ENCODE measurements at places on chromosomes 4 and X. TPM values are rescaled to one million over a fixed set of nuclear protein-coding genes. Genes with fewer than 3 reads are reported as not detected.
A peak's percentile ranks its signal among the peaks of the same experiment; 100 is the strongest.

- H3K27me3 ChIP-seq, result no peaks in the 10 kb centered on the region
- H3K27ac ChIP-seq, result no peak overlapping the region
- DNase-seq, result no peak
Measured at GRCh38 chr4:26821031-26821430, 39.6 kb upstream of the STIM2 start.

DNA sequence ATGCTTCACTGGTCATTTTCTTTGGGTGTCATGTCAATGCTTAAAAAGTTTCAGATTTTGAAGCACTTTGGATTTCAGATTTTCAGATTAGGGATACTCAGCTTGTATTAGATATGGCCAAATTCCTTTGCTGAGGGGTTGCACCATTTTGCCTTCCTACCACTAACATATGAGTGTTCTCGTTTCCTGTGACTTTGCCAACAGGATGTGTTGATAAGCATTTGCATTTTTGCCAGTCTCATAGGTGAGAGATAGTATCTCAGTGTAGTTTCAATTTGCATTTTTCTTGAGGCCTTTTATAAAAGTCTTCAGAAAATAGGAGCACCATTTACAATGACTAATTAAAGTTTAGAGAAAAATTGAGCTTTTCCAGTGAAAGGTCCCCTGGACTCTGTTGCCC is 71.6 kb upstream of the CLCN4 start:
- H3K36me3 ChIP-seq, result peaks cover 7% of the 10 kb centered on the region
- no peaks in the 10 kb centered on the region for H3K27me3 ChIP-seq
- no peaks in the 10 kb centered on the region for H3K4me1 ChIP-seq

DNA sequence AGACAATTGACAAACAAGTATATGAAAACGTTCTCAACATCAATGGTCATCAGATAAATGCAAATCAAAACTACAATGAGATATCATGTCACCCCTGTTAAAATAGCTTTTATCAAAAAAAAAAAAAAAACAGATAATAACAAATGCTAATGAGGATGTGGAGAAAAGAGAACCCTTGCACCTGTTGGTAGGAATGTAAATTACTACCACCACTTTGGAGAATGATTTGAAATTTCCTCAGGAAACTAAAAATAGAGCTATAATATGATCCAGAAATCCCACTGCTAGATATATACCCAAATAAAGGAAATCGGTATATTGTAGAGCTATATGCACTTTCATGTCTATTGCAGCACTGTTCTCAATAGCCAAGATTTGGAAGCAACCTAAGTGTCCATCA is 470.6 kb upstream of the FSTL5 start:
- DNase-seq, result no peak
- H3K36me3 ChIP-seq, result no peaks in the 10 kb centered on the region
- no peak overlapping the region for H3K27ac ChIP-seq
- no peaks in the 10 kb centered on the region for H3K27me3 ChIP-seq

XIAP gene
- total RNA-seq, result 70.9 TPM

LINC00632 gene
- 45.9 TPM for total RNA-seq

DNA sequence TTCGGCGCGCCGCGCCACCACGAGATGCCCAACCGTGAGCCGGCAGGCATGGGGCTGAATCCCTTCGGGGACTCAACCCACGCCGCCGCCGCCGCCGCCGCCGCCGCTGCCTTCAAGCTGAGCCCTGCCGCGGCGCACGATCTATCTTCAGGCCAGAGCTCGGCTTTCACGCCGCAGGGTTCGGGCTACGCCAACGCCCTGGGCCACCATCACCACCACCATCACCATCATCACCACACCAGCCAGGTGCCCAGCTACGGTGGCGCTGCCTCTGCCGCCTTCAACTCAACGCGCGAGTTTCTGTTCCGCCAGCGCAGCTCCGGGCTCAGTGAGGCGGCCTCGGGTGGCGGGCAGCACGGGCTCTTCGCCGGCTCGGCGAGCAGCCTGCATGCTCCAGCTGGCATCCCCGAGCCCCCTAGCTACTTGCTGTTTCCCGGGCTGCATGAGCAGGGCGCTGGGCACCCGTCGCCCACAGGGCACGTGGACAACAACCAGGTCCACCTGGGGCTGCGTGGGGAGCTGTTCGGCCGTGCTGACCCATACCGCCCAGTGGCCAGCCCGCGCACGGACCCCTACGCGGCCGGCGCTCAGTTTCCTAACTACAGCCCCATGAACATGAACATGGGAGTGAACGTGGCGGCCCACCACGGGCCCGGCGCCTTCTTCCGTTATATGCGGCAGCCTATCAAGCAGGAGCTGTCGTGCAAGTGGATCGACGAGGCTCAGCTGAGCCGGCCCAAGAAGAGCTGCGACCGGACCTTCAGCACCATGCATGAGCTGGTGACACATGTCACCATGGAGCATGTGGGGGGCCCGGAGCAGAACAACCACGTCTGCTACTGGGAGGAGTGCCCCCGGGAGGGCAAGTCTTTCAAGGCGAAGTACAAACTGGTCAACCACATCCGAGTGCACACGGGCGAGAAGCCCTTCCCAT is 1.1 kb downstream of the ZIC3 start:
- peaks cover 53% of the 10 kb centered on the region for H3K27me3 ChIP-seq
- no peaks in the 10 kb centered on the region for H3K36me3 ChIP-seq
- H3K27ac ChIP-seq, result no peak overlapping the region
- no peak overlapping the region for H3K4me3 ChIP-seq
- peaks cover 5% of the 10 kb centered on the region for H3K4me1 ChIP-seq

- no peak overlapping the region for H3K4me3 ChIP-seq
- no peaks in the 10 kb centered on the region for H3K27me3 ChIP-seq
- H3K36me3 ChIP-seq, result no peaks in the 10 kb centered on the region
- no peaks in the 10 kb centered on the region for H3K4me1 ChIP-seq
- no peak overlapping the region for H3K27ac ChIP-seq
Measured at GRCh38 chr4:42483426-42484379, 86.4 kb downstream of the SHISA3 start.

DNA sequence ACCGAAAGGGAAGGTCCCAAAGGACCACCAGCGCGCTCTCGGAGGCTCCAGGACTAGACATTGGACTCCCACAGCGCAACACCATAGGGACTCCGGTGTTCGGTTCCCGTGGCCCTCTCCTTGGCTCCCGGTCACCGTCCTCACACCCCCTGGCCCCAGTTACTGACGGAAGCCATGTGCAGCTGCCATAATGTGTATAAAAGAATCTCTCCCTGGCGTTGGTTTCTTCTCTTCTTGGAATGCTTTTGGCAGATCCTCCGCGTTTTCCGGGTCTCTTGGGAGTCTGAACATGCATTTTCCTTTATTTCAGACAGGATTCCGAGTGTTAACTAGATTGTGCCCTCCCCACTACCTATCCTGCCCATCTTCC is 69.8 kb downstream of the FBXO8 start:
- H3K27me3 ChIP-seq, result peaks cover 81% of the 10 kb centered on the region
- no peak for DNase-seq
- peaks cover 14% of the 10 kb centered on the region for H3K4me1 ChIP-seq

CENPVL2 gene
- total RNA-seq, result not detected

DNA sequence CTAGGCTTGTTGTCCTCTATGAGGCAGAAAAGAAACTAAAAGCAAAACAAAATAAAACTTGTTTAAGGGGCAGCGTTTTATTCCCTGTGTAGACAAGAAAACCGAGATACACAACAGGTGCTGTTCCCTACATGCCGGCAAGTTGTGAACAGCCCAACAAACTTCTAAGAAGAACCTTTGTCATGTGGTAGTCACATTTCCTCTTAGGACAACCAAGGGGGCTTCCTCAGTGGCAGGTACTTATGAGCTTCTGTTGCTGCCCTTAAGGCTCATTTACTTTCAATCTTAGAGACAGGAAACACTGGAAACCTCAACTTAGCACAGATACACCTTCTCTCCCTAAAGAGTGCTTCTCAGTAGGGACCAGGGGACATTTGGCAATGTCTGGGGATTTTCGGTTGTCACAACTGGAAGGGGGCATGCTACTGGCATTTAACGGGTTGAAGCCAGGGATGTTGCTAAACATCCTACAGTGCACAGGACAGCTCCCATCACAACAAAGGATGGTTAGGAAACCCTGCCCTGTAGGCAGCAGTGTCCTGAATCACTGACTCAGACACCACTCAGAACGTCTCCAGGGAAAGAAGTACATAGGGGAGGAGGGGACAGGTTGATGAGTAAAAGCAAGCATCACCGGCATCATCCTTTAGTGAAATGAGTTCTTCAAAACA is 111.0 kb downstream of the ASB9 start:
- no peak overlapping the region for H3K27ac ChIP-seq
- DNase-seq, result no peak

- H3K27me3 ChIP-seq, result no peaks in the 10 kb centered on the region
- DNase-seq, result no peak
- H3K4me1 ChIP-seq, result no peaks in the 10 kb centered on the region
- no peak overlapping the region for H3K4me3 ChIP-seq
- no peaks in the 10 kb centered on the region for H3K36me3 ChIP-seq
Measured at GRCh38 chr4:81827577-81828202, 356.0 kb upstream of the RASGEF1B start.

- no peak overlapping the region for H3K27ac ChIP-seq
- no peak for DNase-seq
- H3K4me3 ChIP-seq, result no peak overlapping the region
Measured at GRCh38 chrX:15160558-15161095, 109.3 kb downstream of the ASB9 start.

PLK4 gene
- 2.0 TPM for total RNA-seq

GRCh38 chr4:61149278-61149677 is 50.8 kb upstream of the ADGRL3 start:
- no peaks in the 10 kb centered on the region for H3K27me3 ChIP-seq
- no peak overlapping the region for H3K4me3 ChIP-seq
- no peak overlapping the region for H3K27ac ChIP-seq
- no peak for DNase-seq
- no peaks in the 10 kb centered on the region for H3K36me3 ChIP-seq

- DNase-seq, result peak; percentile 81
- peaks cover 5% of the 10 kb centered on the region for H3K4me1 ChIP-seq
- no peak overlapping the region for H3K27ac ChIP-seq
- H3K36me3 ChIP-seq, result no peaks in the 10 kb centered on the region
- H3K4me3 ChIP-seq, result no peak overlapping the region
Measured at GRCh38 chr4:8252301-8253173, 17.0 kb upstream of the HTRA3 start.

- DNase-seq, result no peak
- H3K4me1 ChIP-seq, result no peaks in the 10 kb centered on the region
- H3K36me3 ChIP-seq, result peaks cover 10% of the 10 kb centered on the region
- H3K4me3 ChIP-seq, result no peak overlapping the region
Measured at GRCh38 chr4:94277534-94277933, 65.1 kb downstream of the HPGDS start.

DNA sequence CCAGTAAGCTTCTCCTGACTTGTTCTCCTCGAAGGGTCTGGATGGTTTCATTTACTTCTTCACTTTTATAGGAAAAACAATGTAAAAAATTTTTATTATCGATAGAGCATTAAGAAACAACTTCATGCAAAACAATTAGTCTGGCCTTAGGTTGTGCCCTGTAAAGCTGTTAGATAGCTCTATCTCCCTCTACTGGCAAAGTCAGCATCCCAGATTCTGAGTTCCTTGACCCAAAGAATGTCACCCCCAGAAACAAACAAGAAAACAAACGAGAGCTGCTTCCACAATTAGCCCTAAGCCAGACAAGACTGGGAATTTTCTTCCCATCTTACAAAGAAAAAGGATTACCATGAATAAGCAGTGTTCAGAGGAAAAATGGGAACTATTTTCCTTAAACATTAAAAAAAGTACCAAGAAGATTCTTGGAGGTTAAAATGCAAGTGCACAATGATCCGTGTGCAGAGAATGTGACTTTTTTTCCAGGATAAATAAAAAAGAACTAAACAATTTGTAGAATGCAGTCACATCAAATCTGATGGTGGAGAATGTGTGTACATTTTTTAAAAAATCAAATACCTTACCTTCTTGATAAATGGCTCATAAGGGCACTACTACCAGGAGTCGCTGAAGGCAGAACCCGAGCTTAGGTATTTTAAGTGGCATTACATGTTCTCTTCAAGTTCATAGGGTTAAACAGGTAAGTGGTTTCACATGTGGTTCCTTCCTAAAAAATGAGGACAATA is 293.2 kb downstream of the FBXO8 start:
- H3K27me3 ChIP-seq, result no peaks in the 10 kb centered on the region
- no peaks in the 10 kb centered on the region for H3K4me1 ChIP-seq
- H3K4me3 ChIP-seq, result no peak overlapping the region
- H3K36me3 ChIP-seq, result no peaks in the 10 kb centered on the region
- no peak for DNase-seq

DNA sequence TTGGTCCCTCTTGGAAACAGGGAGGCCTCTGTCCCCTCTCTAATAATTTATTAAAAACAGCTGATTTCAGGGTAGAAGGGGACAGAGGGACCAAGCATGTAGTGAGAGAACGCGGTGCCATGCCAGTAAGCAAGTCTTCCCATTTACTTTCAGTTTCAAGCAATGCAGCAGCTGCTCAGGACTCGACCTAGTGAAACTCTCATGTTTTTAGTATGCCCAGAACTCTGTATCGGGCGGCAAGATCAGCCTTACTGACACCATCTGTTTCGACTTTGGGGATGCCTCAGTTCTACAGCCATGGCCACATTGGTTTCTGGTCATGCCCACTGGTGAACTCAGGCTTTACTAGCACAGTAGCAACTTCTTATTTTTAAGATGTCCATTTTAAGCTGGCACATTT is 40.6 kb downstream of the ZNF81 start:
- H3K27ac ChIP-seq, result no peak overlapping the region
- no peaks in the 10 kb centered on the region for H3K27me3 ChIP-seq
- no peak overlapping the region for H3K4me3 ChIP-seq
- H3K36me3 ChIP-seq, result no peaks in the 10 kb centered on the region

DNA sequence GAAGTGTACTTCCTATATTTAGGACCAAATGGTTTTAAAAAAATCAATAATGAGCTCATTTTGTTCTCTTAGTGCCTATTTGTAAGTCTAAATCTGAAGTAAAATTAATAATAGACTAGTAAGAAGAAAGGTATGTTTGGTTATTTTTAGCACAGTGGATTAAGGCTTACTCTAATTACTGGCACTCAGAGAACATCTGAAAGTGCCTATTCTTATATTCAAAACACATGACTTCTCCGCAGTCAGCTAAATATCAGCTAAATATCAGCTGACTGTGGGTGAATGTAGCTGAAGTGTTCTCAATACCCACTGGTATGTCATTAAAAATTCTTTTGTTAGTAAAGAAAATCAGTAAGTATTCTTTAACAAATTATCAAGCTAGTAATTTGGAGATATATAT is 6.0 kb downstream of the AP1S2 start:
- no peaks in the 10 kb centered on the region for H3K4me1 ChIP-seq
- no peak overlapping the region for H3K4me3 ChIP-seq
- no peak overlapping the region for H3K27ac ChIP-seq
- H3K36me3 ChIP-seq, result peaks cover 4% of the 10 kb centered on the region
- no peak for DNase-seq
- peaks cover 36% of the 10 kb centered on the region for H3K27me3 ChIP-seq

DNA sequence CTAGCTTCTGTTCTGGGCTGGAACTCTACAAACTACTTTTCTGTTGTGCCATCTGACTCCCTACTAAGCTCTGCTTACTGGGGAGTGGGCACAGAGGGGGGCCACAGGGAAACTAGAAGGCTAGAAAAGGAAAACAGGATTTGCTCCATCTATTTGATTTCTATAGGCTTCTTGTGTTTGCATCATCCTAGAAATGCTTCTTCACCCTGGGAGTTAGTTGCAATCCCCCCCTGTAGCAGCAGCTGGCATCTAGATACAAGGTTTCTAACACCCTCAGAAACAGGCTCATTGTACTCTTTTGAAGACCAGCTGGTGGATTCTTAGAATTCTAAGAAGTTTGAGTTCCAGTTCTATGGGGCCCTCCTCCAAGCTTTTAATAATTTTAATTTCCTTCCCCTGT is 213.4 kb downstream of the TMA16 start:
- H3K27ac ChIP-seq, result no peak overlapping the region
- no peak for DNase-seq
- H3K4me1 ChIP-seq, result no peaks in the 10 kb centered on the region
- no peak overlapping the region for H3K4me3 ChIP-seq

GRCh38 chrX:94058728-94059382 is 384.8 kb downstream of the FAM133A start:
- H3K27me3 ChIP-seq, result no peaks in the 10 kb centered on the region
- no peak overlapping the region for H3K4me3 ChIP-seq
- DNase-seq, result peak; percentile 11
- H3K36me3 ChIP-seq, result no peaks in the 10 kb centered on the region

All from kidney (tissue), 22 donors.